ENCODE measurements at places on chromosomes 7 and 10. TPM values are rescaled to one million over a fixed set of nuclear protein-coding genes. Genes with fewer than 3 reads are reported as not detected.

Gene PDZD7
- 1.2 TPM for total RNA-seq

Gene CARD11
- total RNA-seq: 6.1 TPM

Gene BTBD16
- 0.14 TPM for total RNA-seq

Gene ZNF394
- total RNA-seq: 12.7 TPM

Gene CPA2
- total RNA-seq: not detected

Gene CTAGE15
- 1.6 TPM for total RNA-seq

Gene ABI1
- total RNA-seq: 40.6 TPM

Data from airway epithelial cell (primary cell).